ENCODE measurements at places on chromosomes 4 and X.

- no peak for DNase-seq
These were observed 84.8 kb downstream of the TMEM164 start for GRCh38 chrX:110087485-110088356.

DNA sequence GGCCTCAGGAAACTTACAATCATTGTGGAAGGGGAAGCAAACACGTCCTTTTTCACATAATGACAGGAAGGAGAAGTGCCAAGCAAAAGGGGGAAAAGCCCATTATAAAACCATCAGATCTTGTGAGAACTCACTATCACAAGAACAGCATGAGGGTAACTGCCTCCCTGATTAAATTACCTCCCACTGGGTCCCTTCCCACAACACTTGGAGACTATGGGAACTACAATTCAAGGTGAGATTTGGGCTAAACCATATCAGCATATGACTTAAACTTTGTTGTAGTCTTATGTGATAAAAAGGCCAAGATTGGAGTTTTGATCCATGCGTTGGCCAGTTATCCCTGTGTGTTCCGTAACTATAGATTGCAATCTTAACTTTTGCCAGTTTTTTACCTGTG is 68.3 kb downstream of the C4orf33 start:
- DNase-seq, result no peak

GRCh38 chr4:102263024-102263787 is 82.1 kb downstream of the SLC39A8 start:
- no peak for DNase-seq

- no peak for DNase-seq
These were observed 396.6 kb downstream of the MAPK10 start for GRCh38 chr4:85963231-85963630.

GRCh38 chr4:11773798-11774197 is 345.1 kb upstream of the HS3ST1 start:
- DNase-seq, result no peak

DNA sequence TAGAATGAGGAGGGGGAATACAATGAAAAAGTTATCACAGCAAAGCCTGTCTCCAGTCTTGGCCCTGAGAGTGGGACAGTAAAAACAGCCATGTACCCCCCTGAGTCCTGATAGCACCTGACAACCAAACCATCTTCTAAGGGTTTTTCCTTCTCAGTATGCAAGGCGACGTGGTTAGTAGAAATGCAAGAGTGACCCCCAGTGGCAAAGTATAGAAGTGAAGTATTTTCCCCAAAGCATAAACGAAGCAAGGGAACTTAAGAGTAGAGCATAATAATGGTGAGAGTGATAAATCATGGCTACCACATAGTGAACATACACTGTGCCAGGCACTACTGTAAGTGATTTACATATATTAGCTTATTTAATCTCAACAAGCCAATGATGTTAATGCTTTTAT is 52.8 kb downstream of the FAM47C start:
- no peak for DNase-seq

DNA sequence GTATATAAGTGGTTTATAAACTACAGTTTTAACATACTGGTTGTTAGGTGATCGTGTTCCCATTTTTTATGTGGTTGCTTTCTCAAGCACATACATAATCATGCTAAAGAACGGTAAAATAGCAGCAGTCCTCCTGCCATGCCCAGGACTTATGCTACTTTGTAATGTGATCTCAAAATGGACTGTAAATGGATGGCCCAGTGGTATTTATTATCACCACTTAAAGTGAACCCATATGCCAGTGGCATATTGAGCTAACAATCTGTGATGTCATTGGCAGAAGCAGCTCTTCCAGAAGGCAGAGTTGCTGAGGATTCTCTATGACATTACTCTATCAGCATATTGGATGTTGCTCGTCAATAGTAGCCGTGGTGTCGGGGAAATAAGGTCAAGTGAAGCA is 28.6 kb downstream of the ANK2 start:
- no peak for DNase-seq

- no peak for DNase-seq
These were observed 309.7 kb downstream of the PACRGL start for GRCh38 chr4:21009956-21010355.

DNA sequence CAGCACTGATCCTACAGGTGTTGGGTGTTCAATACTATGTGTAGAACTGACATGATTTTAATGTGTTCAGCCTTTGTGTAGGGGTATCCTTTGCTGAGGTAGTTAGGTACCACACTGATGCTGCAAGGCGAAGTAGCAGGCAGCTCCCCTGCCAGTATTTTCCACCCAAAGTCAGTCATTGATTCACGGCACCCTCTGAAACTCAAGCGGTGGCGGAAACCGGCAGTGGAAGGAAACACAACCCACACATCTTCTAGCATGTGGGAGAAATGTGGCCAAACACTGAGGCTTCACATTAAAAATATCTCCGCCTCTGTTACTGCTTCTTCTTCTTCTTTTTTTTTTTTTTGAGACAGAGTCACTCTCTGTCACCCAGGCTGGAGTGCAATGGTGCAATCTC is 126.3 kb downstream of the AASDH start:
- DNase-seq, result no peak

DNA sequence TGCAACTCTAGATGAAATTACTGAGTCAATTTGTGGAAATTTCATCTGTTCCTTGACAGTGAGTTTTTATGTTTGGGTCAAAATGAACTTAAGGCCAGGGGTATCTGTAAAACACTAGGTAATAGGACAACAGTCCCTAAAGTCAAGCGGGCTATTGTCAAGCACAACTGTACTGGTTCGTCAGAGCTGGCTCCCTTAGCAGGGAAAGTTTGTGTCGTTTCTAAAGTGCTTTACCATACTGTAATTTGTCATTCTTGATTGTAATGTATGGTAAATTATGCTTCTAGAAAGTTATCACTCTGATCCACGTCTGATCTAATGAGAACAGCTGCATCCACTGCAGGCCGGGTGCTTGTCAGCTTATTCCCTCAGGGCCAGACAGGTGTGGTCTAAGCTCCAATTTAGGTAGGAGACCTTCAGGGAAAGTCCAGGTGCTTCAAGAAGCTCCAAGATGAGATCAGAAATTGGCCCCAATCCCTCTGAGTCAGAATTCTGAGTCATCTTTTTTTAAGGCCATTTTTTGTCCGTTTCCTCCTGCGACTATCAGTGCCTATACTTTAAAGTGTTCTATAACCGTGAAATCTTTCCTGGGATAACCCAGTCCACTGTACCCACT is 92.2 kb downstream of the PALLD start:
- no peak for DNase-seq

DNA sequence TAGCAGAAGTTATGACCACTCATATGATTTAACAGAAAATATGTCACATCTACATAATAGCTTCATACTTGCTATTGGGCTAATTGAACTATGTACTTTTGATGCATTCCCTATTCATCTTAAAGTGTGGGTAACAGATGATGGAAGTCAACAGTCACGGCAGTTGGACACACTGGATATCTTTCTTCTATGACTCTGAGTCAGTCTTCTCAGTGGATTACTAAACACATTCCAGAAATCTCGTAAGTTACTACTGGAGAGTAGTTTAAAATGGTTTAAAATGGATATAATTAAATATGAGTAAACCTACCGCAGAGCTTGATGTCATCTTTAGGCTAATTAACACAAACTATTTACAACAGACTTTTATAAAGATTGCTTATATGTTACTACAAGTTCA is 30.1 kb upstream of the CFAP299 start:
- no peak for DNase-seq

GRCh38 chrX:98357146-98357545 is 1473.4 kb downstream of the RPA4 start:
- DNase-seq, result no peak

DNA sequence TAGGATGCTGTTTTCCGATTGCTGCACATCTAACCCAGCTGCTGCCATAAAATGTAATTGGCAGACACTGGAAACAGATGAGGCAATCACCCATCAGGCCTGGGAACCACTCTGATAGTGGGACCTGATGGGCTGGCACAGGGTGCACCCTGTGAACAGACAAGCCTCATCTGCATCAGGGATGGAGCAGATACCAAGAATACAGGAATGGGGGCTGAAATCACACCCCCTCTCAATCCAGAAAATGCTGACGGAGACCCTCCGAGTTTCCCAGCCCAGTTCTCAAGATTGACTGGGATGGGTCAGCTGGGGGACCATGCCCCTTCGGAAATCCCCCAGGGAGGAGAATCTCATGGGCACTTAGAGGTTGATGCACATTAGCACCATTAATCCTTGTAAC is 28.8 kb upstream of the PPP2R2C start:
- DNase-seq, result no peak

DNA sequence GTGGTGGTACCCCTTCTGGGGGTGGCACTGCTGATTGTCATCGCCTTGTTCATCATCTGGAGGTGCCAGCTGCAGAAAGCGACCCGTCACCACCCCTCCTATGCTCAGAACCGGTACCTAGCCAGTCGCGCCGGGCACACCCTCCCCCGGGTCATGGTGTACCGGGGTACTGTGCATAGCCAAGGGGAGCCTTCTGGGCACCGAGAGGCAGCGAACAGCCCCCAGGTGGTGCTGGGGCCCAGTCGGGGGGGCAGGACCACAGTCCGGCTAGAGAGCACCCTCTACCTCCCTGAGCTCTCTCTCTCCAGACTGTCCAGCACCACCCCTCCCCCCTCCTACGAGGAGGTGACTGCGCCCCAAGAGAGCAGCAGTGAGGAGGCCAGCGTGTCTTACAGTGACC is 5.3 kb downstream of the PRRG3 start:
- no peak for DNase-seq

- no peak for DNase-seq
These were observed 30.8 kb upstream of the CD40LG start for GRCh38 chrX:136616987-136617685.

GRCh38 chrX:136147976-136148375 is 643 bp downstream of the FHL1 start:
- no peak for DNase-seq

- DNase-seq, result no peak
These were observed 460.9 kb downstream of the GABRG1 start for GRCh38 chr4:45663003-45663402.

GRCh38 chrX:151973851-151974335 is 583 bp downstream of the GABRE start:
- DNase-seq, result no peak

- DNase-seq, result no peak
These were observed 64.7 kb upstream of the EXOC1L start for GRCh38 chr4:55754754-55755350.

DNA sequence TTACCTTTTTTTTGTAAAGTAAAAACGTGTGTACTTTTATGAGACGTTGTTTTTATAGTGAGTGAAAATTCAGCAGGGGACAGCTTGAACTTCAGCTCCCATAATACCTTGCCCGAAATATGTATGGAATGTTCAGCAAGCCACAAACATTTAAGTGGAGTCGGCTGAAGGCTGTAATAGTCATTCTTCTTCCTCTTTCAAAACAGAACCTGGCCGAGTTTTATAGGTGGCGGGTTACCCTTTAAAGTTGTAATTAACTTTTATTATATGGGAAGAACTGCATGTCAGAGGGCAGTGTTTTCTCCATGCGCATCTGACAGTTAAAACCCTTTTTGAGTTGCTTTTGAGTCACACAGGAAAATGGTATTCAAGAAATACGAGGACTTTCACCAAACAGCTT is 50.7 kb downstream of the CLDN34 start:
- no peak for DNase-seq

DNA sequence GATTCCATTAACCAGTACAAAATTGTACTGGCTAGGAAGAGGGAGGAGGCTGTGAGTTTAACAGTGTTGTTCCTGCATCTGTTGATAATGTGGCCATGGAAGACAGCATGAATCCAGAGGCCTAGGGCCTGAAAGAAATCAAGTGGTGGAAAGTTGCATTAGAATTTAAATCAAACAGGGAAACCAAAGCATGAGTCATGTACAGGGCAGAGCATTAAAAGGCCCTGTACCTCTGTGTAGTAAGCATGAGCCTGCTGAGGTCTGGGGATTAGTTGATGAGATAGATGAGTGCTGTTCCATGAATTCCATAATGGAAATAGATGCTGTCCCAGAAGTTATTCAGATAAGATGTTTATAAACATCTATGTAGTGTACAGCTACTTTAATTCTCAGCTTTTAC is 58.3 kb downstream of the MID1IP1 start:
- no peak for DNase-seq

DNA sequence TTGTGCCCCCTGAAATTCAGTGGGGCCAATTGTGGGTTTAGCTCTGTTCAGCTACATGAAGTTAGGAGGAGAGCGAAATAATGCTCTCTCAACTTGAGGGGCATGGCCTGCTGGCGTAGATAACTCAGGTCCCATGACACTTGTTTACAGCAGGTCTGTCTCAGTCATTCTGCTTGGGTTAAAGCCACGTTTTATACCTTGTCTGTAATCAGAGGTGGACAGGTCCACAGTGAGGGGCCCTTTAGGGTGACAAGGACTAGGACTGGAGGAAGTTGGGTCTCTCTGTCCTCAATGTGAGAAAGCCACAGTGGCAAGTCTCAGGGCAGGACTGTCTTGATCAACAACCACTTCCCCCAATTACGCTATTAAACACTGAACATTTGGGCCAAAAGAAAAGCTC is 49.0 kb downstream of the PDHA1 start:
- no peak for DNase-seq

GRCh38 chr4:89949782-89950387 is 55.2 kb downstream of the MMRN1 start:
- no peak for DNase-seq

DNA sequence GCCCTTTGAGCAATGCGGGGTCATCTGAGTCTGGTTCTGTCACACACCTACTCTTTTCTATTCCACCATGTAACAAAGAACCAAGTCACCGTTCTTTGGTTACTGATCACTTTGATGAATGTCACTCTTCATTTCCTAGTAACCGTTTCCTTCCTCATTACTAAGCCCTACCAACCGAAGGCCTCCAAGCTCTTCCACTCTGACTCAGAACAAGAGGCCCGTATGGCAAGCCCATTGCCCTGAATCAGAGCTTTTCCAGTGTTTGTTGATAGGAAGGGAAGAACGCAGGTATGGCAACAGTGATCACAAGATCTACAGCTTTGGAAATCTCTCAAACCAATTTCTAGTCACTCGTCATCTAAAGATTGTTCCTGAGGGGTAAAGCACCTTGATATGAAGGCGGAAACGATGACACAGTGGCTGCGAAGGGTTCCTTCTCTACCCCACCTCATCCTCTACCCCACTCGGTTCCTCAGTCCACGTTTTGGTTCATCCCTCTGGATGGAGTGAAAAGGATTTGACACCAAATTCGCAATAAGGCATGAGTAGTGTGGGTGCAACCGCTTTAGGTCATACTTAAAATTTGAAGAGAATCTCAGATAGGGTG is 28.0 kb upstream of the CD40LG start:
- no peak for DNase-seq
